ENCODE measurements at places on chromosomes 13 and 19. TPM values are rescaled to one million over a fixed set of nuclear protein-coding genes. Genes with fewer than 3 reads are reported as not detected.

DNA sequence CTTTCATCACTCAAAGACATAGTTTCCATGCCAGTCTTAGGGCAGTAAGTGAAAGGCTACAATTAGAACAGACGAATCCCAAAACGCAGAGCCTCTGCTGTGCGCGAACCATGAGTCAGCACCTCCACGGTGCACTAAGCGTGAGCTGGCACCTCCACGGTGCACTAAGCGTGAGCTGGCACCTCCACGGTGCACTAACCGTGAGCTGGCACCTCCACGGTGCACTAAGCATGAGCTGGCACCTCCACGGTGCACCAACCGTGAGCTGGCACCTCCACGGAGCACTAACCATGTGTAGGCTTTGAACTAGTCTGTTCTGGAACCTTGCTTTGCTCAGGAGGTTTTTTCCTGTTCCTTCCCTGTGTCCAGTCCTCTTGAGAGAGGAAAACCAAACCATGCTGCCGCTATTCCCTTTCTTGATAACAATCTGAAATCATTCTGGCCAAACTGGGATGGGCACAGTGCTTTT, 120.6 kb downstream of the IRS2 start:
- DNase-seq: no peak

DNA sequence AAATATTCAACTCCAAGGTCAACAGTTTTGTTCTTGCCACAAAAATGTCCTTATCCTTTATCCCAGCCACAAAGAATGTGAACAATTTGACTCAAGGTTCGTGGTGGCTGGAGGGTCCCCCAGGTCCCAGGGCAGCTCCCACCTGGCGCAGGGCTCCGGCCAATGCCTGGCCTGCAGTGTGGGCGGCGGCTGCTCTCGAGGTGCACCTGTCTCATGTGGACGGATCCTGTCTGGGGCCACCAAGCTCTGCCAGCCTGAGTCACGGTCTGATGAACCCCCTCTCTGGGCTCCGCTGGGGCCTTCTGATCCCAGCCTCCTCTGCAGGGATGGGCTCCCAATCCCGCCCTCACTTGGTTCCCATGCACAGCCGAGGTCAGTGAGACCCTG, 49.4 kb downstream of the GAS6 start:
- DNase-seq: no peak

GRCh38 chr19:54207983-54208783, 7.5 kb downstream of the RPS9 start:
- DNase-seq: peak; percentile 91

GRCh38 chr19:17054746-17055145, 20.5 kb downstream of the HAUS8 start:
- no peak for DNase-seq

DNA sequence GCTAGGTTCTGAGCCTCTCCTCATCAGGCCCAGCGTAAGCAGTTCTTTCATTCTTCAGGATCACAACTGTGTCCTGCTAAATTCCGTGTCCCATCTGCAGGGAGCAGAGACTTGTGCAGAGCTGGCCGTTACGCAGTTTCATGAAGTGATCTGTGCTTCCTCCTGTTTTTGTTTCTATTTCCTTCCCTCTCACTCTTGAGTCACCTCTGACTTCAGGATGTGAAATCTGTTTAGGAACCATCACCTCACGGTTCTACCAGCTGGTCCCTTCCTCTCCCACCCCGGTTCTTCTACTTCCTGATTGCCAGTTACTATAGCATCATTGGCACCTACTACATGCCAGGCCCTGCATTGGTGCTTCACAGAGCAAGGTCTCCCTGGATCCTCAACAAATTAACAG, 8.5 kb downstream of the MAU2 start:
- no peak for DNase-seq

GRCh38 chr19:50649433-50650391, at the start of gene C19orf81:
C19orf81 (plus strand) TSS chr19:50649445; CDS start chr19:50649445, 0 bp downstream.
- DNase-seq: no peak

- DNase-seq: no peak
Measured at GRCh38 chr13:42276683-42277082, 4.7 kb downstream of the AKAP11 start.

GRCh38 chr13:114035583-114036531, 62.0 kb upstream of the C13orf46 start:
- DNase-seq: peak; percentile 89

DNA sequence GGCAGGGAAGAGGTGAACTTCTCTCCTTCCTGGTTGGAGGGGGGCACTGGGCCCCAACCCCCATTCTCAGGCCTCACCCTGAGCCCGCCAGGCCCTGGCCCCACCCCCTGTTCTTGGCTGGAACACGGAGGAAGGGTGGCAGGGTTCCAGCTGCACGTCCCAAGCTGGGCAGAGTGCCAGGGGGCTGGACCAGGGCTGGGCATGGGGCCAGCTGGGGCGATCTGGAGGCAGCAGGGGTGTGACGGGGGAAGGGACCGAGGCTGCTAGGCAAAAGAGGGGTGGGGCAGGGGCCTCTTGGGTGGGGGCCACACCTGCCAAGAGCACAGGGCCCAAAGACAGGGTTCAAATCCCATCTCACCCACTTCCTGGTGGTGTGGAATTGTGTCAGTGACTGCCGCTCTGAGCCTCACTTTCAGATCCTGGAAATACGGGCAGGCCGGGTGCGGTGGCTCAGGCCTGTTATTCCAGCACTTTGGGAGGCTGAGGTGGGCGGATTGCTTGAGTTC, 2.2 kb downstream of the HIF3A start:
- DNase-seq: peak; percentile 96

- peak; percentile 59 for DNase-seq
Measured at GRCh38 chr13:44117351-44117750, 237.6 kb downstream of the LACC1 start.

DNA sequence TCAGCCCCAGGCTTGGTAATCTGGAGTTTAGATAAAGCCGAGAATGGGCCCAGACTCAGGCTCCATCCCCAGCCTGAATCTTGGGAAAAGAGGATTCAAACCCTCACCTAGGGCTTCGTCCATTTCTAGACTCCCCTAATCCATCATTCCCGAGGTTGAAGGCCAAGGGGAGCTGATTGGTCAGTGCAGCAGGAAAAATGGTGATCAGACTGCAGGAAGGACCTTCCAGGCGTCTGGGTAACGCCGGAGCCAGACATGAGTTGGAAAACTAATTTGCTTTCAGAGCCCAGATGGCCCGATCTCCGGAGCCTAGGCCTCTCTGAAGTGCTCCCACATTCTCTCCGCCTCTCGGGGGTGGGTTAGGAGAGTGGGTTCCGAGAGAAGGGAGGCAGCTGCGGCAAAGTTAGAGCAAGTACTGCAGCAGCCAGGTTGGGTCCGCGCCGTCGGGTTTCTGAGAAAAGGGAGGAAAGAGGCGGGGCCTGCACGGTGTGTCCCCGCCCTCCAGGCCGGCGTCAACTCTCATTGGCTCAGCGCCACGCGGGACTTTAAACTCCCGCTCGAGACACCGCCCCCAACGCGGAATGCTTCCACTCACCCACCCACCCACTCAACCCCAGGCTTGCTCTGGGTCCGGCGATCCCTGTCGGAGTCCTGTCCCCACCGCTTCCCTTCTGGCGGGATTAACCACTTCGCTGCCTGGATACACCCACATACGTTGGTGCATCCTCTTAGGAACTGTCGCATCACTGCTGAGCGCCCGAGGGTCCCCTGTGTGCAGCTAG, 788 bp upstream of the RTBDN start:
- no peak for DNase-seq

GRCh38 chr13:79593121-79593520, 112.2 kb downstream of the NDFIP2 start:
- DNase-seq: no peak

GRCh38 chr13:96214824-96215445, 125.0 kb downstream of the HS6ST3 start:
- no peak for DNase-seq

DNA sequence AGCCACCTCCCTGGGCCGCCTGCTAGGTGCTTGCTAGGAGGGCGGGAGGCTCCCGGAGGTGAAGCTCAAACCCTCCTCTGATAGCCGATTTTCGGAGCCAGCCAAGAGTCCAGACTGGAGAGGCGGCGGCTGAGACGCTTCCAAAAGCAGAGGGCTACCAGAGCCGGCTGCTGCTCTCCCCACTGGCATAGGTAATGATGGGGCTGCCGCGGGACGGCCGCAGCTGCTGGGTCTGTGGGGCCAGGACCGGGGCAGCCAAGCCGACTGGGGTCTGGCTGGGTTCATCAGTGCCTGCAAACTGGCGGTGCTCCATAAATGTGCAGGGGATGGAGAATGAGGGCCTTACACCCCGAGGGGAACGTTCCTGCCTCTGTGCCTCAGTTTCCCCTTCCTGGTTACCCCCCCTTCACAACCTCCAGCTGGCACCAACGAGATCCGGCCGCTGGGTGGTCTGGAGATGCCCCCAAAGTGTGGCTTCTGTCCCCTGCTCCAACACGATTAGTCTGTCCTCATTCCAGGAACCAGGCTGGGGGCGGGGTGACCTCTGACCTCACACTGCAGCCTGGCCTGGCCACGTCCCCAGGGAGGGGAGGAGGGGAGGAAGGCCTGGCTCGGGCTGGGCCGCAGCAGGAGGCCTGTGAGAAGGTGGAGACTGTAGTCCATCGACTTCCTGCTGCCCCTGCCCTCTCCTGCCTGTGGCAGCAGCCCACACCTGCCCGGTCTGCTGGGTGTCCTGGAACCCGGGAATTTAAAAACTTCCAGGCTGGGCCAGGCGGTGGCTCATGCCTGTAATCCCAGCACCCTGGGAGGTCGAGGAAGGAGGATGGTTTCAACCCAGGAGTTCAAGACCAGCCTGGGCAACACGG, 3.8 kb upstream of the WDR18 start:
- no peak for DNase-seq

GRCh38 chr19:39059302-39059701, 24.9 kb upstream of the ACP7 start:
- DNase-seq: no peak

DNA sequence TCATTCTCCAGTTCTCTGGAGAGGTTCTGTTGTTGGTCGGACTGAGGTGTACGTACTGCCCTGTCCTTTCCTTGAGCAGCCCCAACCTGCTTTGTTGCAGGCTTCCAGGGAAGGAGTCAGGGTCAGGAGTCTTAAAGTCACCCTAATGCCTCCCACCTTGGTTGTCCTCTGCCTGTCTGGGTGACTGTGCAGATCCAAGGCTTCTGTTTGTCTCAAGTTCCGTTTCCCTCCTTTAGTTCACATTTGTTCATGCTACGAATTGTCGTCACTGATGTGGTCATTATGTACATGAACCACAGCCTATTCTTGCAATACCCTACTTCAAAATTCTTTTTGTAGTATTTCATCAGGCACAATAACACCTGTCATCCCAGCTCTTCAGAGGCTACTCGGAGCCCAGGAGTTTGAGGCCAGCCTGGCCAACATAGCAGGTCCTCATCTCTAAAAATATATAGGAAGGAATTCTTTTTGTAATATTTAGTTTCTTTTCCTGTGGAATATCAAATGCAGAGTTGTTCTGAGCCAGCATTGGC, 7.4 kb downstream of the ZNF586 start:
- no peak for DNase-seq

GRCh38 chr13:100523981-100524386, 64.6 kb downstream of the GGACT start:
- no peak for DNase-seq

DNA sequence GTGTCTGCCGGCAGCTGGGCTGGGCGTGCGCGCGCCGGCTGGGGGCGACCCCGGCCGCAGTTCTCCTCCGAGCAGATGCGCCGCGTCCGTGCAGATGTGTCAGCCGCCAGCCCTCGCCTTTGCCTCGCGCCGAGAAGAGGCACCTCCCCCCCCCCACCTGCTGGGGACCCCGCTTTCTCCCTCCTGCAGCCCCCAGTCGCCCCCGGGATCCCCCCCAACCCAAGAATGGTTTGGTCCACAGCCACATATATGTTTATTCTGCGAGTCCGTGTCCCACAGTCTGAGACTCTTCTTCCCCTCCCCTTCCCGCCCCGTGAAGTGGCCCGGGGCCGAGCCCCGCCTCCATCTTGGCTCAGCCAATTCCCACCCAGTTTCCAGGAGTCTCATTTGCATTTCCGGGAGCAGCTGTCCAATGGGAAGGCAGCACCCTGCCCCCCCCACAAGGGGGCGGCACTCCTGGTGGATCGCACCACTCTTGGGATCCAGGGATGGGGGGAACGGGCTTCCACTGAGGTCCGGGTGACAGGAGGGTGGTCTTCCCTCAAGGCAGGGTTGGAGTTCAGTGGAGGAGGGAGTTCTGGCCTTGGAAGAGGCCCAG, 8.6 kb downstream of the ISOC2 start:
- DNase-seq: peak; percentile 94

GRCh38 chr19:19191768-19192077, 229 bp downstream of the BORCS8 start:
- DNase-seq: no peak

DNA sequence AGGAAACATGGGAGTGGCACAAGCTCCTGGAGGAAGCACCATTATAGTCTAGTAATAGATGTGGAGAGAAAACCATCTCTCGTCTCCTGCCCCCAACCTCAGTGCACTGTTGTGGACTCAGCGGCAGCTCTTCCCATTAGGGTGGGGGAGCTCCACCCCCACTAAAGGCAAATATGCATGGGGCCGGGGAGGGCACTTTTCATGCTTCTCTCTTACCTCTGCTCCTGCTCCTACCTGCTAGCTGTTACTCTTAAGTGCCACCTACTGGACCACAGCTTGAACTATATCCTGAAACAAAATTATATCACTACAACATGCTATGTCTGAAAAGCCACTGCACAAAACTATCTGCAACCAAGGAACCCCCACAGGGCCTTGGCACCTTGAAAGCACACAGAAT, 112.6 kb upstream of the DACH1 start:
- no peak for DNase-seq

IGFL2 gene
- total RNA-seq: 0.09 TPM

THSD8 gene
- 5.1 TPM for total RNA-seq

ZNF382 gene
- total RNA-seq: 15.3 TPM

MCEMP1 gene
- total RNA-seq: not detected

SYCN gene
- total RNA-seq: not detected

CDX2 gene
- not detected for total RNA-seq

TLE6 gene
- total RNA-seq: 0.53 TPM

MBNL2 gene
- total RNA-seq: 30.9 TPM

ZNF473 gene
- total RNA-seq: 8.2 TPM

Measured in muscle of leg (tissue), 16 donors.